ENCODE measurements at places on chromosomes 11 and 22. TPM values are rescaled to one million over a fixed set of nuclear protein-coding genes. Genes with fewer than 3 reads are reported as not detected.

Gene TCIRG1
- 77.5 TPM for total RNA-seq

Gene NRXN2
- 0.40 TPM for total RNA-seq

Gene FXYD6
- total RNA-seq, result 0.38 TPM

Gene PIM3
- total RNA-seq, result 36.8 TPM

Gene OR4X2
- total RNA-seq, result not detected

Gene C22orf15
- total RNA-seq, result not detected
